ENCODE measurements at places on chromosomes 7 and 10. TPM values are rescaled to one million over a fixed set of nuclear protein-coding genes. Genes with fewer than 3 reads are reported as not detected.

TAC1 gene
- not detected for total RNA-seq

MGAM2 gene
- 0.05 TPM for total RNA-seq

SLC39A12 gene
- 0.08 TPM for total RNA-seq

OR6V1 gene
- total RNA-seq, result not detected

PRR15 gene
- total RNA-seq, result not detected

ACBD7 gene
- not detected for total RNA-seq

DDX56 gene
- 32.9 TPM for total RNA-seq

TSC22D4 gene
- total RNA-seq, result 16.9 TPM

IL6 gene
- total RNA-seq, result not detected

SLC18A3 gene
- not detected for total RNA-seq

UNCX gene
- total RNA-seq, result not detected

WNT2 gene
- 0.86 TPM for total RNA-seq

SLC18A2 gene
- total RNA-seq, result 0.15 TPM
